ENCODE measurements at places on chromosomes 1 and 21.

DNA sequence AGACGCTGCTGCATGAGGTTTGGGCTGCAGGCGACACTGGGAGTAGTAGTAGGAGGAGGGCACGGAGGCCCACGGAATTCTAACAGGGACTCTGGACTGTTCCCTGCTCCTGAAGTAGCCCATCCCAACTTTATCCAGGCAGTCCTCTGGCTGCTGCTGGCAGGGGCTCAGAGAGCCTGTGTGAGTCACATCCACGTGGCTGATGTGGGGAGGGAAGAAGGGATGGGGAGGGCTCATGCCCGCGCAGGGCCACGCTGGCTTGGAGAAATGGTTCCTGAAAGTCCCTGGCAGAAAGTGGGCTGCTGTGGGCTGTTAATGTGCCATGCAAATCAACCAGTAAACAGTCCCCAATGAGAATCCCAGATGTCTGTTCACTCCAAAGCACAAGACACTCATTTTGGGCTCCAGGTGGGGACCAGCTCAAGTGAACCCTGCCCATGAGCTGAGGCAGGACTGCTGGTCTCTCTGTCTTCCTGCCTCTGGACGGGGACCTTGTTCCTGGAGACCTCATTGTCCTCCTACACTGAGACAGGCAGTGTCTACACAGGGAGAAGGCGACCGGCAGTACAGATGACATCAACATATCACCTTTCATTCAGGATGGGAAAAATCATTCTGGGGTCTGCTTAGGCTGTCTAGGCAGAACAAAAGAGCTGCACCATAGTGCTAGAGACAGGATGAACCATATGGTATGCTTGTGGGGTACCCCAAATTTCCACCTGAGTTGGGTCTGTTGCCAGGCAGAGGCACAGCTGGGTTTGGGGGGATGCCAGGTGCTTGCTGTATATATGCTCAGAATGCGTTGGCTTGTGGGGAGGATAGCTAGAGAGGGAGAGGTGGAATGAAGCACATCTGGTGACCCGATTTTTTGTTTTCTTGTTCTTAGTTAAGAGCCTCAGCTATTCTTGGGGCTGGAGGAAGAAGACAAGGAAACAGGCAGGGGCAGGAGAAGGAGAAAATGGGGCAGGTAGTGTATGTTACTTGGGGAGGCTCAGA is 57.9 kb upstream of the FMOD start:
- no peak for DNase-seq

- DNase-seq, result no peak
Measured at GRCh38 chr1:151054971-151055547, 4.4 kb downstream of the CDC42SE1 start.

DNA sequence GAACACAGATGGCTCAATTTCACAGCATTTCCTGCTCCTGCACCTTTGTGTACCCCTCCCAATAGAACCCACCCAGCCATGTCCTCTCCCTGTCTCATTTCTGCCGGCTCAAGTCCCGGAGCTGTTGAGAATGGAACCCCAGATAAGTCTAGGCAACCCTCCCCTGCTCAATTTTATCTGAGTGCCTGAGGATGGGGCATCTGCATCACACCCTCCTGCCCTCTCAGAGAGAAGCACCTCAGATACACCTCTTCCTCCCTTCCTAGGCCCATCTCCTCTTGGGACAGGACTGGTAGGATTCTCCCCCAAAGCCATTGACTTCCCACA is 1.1 kb downstream of the KIF21B start:
- no peak for DNase-seq

- no peak for DNase-seq
Measured at GRCh38 chr1:172163498-172164215, 256.8 kb upstream of the C1orf105 start.

- DNase-seq, result no peak
Measured at GRCh38 chr1:202085682-202086373, 36.9 kb upstream of the GPR37L1 start.

DNA sequence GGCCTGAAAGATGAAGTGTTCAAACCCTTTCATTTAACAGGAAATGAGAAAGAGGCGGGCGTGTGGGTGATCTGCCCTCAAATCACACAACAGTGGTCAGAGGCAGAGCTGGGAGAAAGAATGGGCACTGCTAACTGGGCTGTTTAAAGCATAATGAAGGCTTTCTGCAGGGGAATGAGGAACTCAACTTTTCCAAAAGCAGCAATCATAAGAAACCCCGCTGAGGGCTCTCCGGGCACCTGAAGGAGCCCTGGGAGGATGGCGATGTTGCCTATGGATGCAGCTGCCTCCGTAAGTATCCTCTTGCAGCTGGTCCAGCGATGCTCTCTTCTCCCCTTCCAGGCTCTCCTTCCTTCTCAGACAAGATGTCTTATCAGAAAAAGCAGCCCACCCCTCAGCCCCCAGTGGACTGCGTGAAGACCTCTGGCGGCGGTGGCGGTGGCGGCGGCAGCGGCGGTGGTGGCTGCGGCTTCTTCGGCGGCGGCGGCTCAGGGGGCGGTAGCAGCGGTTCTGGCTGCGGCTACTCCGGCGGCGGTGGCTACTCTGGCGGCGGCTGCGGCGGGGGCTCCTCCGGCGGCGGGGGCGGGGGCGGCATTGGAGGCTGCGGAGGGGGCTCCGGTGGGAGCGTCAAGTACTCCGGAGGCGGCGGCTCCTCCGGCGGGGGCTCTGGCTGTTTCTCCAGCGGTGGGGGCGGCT is 1.2 kb downstream of the LORICRIN start:
- no peak for DNase-seq

GRCh38 chr1:31372751-31373055 is 173 bp downstream of the FABP3 start:
- DNase-seq, result no peak

Measured in stimulated activated CD8-positive, alpha-beta memory T cell treated with anti-CD3 and anti-CD28 coated beads, Interleukin-12 subunit alpha, Interleukin-12 subunit beta, amount 100 ng/mL, for 1 hour (primary cell).